Motor neuron (in vitro differentiated cells): ENCODE measurements at places on chromosomes 11 and 22.

DNA sequence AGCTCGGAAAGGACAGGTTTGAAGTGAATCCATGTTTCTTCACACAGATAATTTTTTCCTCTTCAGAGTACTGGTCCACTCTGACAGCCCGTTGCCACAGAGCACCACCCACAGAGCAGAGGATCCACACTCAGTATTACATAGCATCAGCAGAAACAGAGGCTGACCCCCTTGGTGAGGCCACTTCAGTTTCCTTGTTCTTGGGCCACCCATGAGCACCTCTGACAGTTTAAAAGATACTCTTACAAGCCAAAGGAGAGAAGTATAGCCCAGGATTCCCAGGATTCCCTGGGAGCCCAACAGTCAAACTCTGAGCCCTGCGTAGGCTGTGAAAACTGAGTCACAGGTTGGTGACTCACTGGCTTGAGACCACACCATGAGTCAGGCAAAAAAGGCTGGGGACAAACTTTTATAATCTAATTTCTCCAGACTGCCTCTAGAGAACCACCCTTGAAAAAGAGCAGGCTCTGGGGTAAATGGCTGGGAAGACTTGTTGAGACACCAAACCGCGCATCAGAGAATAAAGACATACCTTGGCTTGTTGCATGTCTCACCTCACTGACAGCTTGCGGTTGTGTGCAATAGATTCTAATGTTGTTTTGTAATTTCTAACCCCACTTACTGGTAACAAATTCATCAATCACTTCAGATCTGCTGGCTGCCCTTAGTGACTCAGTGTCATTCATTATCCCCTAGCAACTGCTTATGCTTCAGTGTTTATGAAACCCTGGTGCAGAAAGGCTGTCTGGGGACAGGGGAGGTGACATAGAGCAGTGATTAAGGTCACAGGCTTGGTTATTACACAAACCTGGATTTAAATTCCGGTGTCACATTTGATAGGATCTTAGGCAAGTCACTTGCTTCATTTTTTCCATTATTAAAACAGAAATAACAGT, 56.9 kb upstream of the PRSS23 start:
- ATAC-seq, result peak; percentile 36

GRCh38 chr11:6345366-6345765, 25.1 kb upstream of the CAVIN3 start:
- no peak for ATAC-seq

GRCh38 chr11:102469196-102469821, 16.7 kb upstream of the TMEM123 start:
- no peak for ATAC-seq

DNA sequence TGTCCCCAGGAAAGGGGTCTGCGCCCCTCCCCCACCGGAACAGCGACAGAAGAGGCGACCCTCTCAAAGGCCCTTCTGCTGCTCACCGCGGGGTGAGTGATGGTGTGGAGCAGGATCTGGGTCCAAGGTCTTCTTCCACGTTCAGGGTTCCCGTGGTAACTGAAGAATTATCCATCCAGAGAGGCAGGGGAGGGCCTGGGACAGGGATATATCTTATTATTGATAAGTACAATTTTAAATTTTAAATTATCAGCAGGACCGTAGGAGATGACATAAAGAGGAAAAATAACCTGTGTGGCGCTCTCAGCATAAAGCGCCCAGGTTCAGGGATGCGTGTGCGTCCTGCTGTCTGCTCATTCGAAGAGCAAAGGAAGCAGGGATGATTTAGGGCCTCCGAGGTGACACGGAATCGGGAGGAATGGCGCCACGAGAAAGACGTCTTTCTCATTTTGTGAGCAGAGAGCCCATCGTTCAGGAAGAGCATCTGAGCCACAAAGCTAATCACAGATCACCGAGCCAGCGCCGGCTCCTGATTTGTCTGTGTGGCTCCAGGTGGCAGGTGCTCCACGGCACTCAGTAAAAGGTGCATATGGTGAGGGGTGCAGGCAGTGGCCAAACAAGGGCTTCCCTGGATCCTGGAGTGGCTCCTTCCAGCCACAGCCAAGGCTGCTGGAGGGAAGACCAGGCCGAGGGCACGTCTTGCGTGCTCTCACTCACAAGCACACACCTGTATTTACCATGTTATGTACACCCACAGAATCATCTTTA, 19.3 kb downstream of the KRTAP5-5 start:
- no peak for ATAC-seq

DNA sequence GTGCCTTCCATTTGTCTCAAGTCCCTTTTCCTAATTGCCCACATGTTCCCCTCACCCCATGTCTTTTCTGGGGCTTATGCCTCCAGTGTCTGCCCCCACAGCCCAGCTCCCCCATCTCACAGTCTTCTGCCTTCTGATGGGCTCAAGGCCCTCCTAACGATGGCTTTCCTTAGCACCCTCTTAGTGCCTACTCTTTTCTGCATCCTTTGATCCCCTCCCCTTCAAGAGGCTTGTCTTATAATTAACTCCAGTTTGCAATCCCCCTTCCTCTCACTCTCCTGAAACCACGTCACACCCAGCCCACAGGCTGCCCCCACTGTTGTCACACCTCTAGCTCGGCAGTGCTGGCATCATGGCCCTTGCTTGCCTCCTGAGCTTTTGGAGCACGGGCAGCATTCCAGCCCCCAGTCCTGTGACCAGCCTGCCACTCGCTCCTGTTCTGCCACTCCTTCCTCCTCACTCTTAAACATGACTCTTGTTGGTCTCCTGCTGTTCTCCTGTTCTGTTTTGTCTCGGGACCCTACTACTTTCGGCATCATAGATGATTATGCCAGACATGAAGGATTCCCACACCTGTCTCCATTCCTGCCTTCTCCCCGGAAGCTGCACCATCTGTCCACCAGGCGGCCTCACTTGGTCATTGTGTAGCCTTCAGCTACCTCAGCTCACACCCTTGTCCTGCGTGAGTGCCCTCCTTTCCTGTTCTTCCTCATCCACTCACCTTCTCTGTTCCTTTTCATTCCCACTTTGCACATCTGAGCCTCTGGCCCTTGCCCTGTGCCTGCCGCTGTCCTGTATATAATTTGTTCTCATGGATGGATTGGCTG, 26.1 kb downstream of the UBE2L3 start:
- no peak for ATAC-seq

DNA sequence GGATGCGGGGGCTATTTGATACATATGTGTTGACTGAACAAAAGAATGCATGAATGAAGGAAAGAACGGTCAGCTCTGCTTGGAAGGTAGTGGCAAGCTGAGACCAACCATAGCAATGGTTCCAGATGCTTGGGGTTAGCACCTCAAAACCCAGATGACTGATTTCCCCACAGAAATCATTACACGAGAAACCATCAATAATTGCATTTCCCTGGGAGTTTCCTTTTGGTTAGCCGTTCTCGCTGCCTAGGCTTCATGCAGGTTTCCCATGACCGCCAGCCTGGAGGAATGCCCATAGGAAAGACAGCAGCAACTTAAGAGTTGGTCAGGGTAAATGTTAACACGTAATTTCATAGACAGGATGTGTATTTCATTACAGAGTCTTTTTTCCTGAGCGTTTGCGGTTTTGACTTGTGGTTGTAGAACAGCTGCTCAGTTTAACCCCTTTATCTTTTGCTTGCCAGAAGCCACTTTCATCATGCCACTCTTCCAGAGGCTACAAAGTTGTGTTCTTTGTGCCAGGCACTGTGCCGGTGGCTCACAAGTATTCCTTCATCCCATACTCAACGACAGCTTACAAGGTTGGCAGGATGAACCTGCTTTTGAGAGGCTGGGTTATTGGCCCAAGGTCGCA, 2.8 kb downstream of the IL17RA start:
- ATAC-seq, result no peak

- peak; percentile 93 for ATAC-seq
Measured at GRCh38 chr11:334264-334994, 13.8 kb upstream of the IFITM3 start.

GRCh38 chr11:74388678-74389327, 9.4 kb downstream of the PGM2L1 start:
- ATAC-seq, result peak; percentile 82

- no peak for ATAC-seq
Measured at GRCh38 chr11:129067454-129067853, 124.7 kb downstream of the ARHGAP32 start.

GRCh38 chr11:59615120-59615636, 396 bp downstream of the OSBP start:
- no peak for ATAC-seq

- ATAC-seq, result no peak
Measured at GRCh38 chr11:82680252-82680651, 53.4 kb downstream of the FAM181B start.

DNA sequence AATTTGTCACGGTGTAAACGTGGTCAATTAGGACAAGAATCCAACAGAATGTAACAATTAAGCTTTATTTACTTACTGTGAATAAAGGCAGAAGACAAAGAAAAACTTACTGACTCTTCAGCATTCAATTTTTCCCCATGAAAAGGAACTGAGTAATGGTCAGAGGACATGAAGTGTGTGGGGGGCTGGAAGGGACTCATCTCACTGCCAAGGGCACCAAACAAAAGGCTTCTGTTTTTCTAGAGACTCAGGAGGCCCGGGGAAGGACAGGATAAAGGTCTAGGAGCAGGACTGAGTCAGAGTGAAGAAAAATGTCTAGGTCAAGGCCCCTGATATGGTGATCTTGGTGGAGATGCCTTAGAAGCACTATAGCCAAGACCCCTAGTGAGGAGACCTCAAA, 564.2 kb upstream of the ANO5 start:
- no peak for ATAC-seq

DNA sequence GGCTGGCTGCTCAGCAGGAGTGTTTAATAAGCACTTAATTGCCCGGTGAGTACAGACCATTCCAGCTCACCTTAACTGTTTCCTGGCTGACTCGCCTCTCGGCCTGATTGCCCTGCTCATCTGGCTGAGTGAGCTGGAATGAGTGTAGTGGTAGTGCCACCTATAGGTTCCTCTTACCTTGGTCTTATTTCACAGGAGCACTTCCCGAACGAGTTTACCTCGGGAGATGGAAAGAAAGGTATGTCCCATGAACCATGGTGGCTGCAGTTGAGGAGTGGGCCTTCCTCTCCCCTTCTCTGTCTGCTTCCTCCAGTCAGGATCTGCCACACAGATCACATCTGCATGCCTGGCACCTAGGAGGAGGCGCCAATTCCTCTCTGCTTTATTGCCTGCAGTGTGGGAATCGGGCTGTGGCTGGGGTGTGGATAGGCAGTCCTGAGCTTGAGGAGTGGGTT, 26.7 kb downstream of the UPB1 start:
- peak; percentile 91 for ATAC-seq

- ATAC-seq, result no peak
Measured at GRCh38 chr11:67165623-67166022, 46.6 kb downstream of the KDM2A start.

DNA sequence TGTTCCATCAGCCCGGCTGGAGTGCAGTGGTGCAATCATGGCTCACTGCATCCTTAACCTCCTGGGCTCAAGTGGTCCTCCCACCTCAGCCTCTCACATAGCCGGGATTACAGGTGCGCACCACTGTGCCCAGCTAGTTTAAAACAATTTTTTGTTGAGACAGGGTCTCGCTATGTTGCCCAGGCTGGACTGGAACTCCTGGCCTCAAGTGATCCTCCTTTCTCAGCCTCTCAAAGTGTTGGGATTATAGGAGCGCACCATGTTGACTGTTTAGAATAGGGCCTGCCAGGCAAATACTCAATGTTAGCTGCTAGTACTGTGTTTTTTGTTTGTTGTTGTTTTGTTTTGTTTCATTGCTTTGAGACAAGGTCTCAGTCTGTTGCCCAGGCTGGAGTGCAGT, 66.4 kb downstream of the ARHGAP8 start:
- ATAC-seq, result no peak

DNA sequence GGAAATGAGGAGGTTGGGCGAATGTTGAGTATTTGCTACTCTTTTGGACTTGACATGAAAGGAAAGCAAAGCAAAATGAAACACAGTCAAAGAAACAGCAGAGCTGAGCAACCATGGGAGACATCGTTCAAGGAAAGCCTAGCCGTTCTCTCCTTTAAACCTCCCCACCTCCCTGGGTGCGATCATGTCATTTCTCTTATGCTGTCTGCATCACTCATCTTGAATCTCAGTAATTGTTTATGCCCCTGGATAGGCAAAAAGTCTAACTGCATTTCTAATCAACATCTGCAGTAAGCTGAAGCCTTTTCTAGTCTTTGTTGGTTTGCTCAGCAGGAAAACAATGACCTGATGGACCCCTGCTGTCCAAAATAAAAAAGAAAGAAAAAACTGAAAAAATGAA, 107.0 kb downstream of the MSANTD4 start:
- no peak for ATAC-seq

- ATAC-seq, result peak; percentile 7
Measured at GRCh38 chr11:83156996-83157593, at the start of gene PCF11. PCF11 (plus strand) TSS chr11:83157131; CDS start chr11:83157440, 309 bp downstream.

- no peak for ATAC-seq
Measured at GRCh38 chr11:11724994-11725393, 103.2 kb upstream of the GALNT18 start.

DNA sequence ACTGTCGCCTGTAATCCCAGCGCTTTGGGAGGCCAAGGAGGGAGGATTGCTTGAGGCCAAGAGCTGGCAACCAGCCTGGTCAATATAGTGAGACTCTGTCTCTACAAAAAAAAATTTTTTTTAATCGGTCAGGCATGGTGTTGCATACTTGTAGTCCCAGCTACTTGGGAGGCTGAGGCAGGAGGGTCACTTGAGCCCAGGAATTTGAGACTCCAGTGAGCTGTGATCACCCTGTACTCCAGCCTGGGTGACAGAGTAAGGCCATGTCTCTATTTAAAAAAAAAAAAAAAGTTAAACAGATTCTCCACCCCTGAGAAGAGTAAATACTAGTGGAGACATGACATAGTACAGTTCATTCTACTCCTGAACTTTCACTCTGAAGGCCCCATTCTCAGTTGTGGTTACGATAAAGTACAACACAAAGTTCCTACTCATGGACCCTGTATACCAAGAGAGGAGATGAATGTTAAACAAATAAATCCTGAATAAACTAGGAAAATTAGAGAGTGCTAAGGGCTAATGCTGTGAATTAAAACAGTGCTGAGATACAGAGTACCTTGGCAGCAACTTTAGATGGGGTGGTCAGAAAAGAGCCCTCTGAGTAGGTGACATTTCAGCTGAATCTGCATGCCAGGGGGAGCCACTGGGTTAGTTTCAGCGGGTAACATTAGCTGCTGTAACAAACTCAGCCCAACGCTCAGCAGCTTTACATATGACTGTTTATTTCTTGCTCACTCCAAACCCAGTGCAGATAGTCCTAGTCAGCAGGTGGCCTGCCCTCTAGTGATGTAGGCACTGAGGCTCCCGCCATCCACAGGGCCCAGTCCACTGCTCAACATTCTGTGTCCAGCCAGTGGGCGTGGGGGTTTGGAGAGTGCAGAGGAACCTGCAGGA, 75.1 kb downstream of the DBX1 start:
- ATAC-seq, result no peak

- no peak for ATAC-seq
Measured at GRCh38 chr11:71551711-71552110, 3.5 kb downstream of the KRTAP5-9 start.
